ENCODE measurements at places on chromosomes 5 and 9. TPM values are rescaled to one million over a fixed set of nuclear protein-coding genes. Genes with fewer than 3 reads are reported as not detected.

Gene LCN1
- not detected for total RNA-seq

Gene SLC34A3
- total RNA-seq: 0.03 TPM

Gene LHX6
- 5.2 TPM for total RNA-seq

Gene RXRA
- 23.2 TPM for total RNA-seq

Gene LTC4S
- total RNA-seq: 5.1 TPM

Gene RC3H2
- total RNA-seq: 21.6 TPM

Gene CDH9
- 0.90 TPM for total RNA-seq

Gene FYB1
- not detected for total RNA-seq

Gene C5orf34
- total RNA-seq: 24.8 TPM

Gene ZNF608
- 61.6 TPM for total RNA-seq

- DNase-seq: no peak
Measured at GRCh38 chr5:131377785-131378325, 114.0 kb downstream of the CDC42SE2 start.

DNA sequence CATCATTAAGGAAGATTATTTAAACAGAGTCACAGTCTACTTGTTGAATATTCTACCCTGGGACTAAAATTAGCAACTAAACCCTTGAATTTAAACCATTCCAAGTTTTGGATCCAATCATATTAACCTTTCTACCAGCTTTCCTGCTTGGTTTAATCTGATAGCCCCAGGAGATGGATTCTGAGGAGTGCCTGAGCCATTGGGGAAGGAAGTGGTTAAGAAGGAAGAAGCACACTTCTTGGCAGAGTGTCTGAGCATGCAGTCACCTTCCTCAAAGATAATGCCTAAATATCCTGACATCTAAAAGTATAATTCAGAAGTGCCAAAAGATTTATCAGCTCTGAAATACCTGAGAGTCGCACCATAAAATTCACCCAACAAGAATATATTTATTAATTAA is 74.1 kb upstream of the SNCAIP start:
- no peak for DNase-seq

- no peak for DNase-seq
Measured at GRCh38 chr9:98778711-98779530, 17.4 kb downstream of the ANKS6 start.

- DNase-seq: no peak
Measured at GRCh38 chr5:89269721-89270120, 386.7 kb upstream of the MEF2C start.

GRCh38 chr5:6193310-6193709 is 185.0 kb downstream of the MED10 start:
- DNase-seq: no peak

GRCh38 chr5:65866837-65867521 is 59.4 kb upstream of the ERBIN start:
- no peak for DNase-seq

GRCh38 chr5:168317521-168318147 is 26.2 kb downstream of the WWC1 start:
- DNase-seq: no peak

- no peak for DNase-seq
Measured at GRCh38 chr5:14310901-14311300, 167.8 kb downstream of the TRIO start.

DNA sequence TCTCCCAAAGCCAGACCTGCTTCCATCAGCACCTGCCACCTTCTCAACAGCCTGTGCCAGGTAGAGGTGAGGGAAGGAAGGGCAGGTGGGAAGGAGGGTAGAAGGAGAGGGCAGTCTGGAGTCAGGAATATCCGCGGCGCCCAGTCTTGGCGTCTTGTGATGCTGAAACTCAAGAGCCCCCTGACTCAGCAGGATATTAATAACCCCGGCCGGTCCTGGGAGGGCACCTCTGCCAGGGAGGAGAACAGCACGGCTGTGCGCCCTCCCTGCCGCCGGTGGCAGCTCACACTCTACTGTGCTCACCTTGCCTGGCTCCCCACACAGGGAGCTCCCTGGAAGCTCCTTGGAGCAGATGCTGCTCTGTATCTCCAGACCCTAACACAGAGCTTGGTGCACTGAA is 11.6 kb upstream of the NTNG2 start:
- no peak for DNase-seq

- no peak for DNase-seq
Measured at GRCh38 chr5:33837301-33837700, 54.5 kb downstream of the ADAMTS12 start.

- peak; percentile 51 for DNase-seq
Measured at GRCh38 chr5:181207214-181207959, 2.4 kb upstream of the TRIM7 start.

GRCh38 chr9:131781069-131781468 is 41.2 kb upstream of the RAPGEF1 start:
- DNase-seq: no peak

- no peak for DNase-seq
Measured at GRCh38 chr5:102589661-102590060, 90.9 kb upstream of the SLCO6A1 start.

- no peak for DNase-seq
Measured at GRCh38 chr9:129338724-129339430, 160.8 kb upstream of the IER5L start.

GRCh38 chr9:130368631-130369103 is 76.1 kb upstream of the ASS1 start:
- peak; percentile 70 for DNase-seq

GRCh38 chr5:109829331-109829730 is 139.6 kb downstream of the MAN2A1 start:
- DNase-seq: no peak

DNA sequence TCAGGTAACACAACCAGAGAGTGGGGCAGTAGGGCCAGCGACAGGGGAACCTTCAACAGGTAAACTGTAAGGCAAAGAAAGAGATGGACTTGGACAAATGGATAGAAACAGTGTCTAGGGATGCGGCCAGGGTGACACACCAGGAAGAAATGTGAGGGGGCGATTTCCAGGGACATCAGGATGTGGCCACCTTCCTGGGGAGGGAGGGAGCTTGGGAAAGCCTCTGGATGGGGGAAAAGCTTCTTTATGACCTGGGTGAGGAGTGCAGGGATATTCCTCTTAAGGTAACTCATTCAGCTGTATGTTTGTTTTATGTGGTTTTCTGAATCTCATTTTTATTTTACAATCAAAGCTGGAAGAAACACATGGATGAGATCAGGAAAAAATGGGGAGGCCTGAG is 11.9 kb upstream of the NXNL2 start:
- DNase-seq: peak; percentile 6

- no peak for DNase-seq
Measured at GRCh38 chr5:82586661-82587310, 308.6 kb upstream of the RPS23 start.

DNA sequence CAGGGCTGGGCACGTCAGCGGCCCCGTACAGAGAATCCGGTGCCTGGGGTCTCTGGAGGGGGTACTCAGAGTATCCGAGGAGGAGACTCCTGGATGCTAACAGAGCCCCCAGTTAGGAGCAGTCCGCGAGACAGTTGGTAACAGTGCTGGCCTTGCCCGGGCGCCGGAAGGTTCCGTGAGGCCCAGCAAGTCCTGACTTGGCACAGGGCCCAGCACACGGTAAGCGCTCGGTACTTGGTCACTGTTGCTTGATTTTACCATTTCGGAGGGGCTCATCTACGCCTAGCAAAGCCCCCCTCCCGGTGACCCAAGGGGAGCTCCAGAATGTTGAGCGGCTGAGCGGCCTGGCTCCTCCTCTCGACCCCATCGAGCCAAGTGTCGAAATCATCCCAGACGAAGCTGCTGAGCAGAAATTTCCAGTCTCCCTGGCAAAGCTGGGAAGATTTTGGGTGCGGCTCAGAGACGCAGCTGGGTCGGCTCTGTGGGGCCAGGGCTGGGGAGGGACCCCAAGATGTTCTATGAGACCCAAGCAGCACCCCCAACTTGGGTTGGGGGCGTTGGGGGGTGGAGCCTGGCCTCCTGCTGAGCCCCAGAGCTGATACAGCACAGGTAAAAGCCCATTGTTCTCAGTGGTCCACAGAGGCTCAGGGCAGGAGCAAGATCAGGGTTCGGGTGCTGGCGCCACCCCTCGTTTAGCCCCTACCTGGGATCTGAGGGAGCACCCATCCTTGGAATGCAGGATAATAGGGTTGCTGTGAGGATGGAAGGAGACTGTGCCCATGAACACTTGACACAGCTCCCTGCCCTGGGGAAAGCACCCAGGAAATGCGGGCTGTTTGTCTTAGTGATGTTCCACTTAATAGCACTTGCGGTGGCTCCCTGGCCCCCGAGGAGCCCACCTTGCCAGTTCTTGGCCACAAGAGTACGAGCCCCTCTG is 137.2 kb downstream of the C9orf50 start:
- DNase-seq: peak; percentile 88
